ENCODE measurements at places on chromosomes 6 and 20.

DNA sequence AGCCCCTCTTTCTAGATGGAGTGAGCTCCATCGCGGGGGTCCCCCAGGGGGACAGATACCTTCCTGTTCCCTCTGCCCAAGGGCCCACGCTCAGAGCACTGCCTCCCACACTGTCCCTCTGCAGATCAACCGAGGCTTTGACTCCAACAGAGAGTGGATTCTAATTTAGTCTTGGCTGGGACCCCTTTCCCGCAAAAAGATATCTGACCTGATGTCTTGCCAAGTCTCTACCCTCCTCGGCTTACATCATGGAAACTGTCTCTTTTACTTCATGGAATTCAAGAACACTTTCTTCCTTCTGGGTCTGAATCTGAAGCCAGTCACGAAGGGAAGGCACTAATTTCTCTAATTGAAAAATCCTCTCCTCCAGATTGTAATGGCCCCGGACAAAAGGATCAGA, 278.0 kb downstream of the BMP7 start:
- no peak for DNase-seq

- no peak for DNase-seq
Measured at GRCh38 chr20:24318569-24319352, 150.7 kb upstream of the SYNDIG1 start.

DNA sequence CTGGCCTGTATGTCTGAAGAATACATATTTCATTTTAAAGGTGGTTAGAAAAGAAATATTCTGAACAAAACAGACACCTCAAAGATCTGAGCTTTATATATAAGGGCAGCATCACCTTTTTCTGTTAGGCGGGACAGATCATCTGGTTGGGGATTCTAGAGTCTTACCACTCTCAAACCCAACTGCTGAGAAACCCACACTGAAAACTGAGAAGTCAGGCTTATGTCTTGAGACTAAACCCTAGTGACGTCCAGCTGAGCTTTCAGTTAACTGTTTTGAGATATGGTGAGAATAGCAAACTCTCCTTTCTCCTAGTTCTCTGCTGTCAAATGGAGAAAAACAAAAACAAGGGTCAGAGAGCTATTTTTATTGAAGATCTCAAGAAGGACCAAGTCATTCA, 63.7 kb upstream of the CCN6 start:
- DNase-seq = no peak

DNA sequence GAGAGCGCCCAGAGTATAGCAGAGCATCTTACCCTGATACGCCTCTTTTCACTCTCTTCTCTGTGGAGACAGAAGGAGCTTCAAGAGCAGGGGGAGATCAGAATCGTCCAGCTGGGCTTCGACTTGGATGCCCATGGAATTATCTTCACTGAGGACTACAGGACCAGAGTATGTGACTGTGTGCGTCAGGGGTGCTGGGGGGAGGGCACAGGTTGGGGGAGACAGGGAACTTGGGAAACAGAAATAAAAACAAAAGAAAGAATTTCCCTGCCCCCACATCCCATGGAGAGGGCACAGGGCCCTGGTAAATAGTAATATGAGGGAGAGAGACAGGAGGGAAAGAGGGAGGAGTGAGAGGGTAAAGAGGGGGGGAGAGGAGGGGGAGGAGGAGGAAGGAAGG, 3.0 kb upstream of the C4A start:
- DNase-seq = no peak

GRCh38 chr6:35484921-35485392, 11.9 kb downstream of the TEAD3 start:
- DNase-seq = no peak

DNA sequence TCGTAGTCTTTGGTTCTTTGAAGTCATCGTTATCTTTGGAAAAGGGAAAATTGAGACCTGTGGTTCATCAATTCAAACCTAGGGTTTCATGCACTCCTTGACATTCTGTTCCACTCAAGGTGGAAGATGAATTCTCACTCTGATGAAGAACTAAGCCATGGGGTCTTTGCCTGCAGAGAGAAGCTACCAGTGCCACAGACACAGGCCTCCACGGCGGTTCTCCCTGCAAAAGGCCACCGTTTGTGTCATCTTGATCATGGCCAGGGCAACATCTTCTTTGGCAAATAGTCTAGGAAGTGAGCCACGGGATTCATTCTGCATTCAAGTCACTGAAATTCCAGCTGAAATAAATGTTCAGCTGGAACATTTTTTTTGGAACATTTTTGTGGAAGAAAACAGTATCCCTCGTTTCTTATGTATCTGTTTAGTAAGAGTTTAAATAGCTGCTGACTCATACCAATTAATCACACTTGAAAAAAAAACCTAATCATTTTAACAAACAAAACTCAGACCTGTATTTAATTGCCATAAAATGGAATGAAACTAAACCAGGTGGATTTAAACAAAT, 206.0 kb upstream of the FOXQ1 start:
- no peak for DNase-seq

DNA sequence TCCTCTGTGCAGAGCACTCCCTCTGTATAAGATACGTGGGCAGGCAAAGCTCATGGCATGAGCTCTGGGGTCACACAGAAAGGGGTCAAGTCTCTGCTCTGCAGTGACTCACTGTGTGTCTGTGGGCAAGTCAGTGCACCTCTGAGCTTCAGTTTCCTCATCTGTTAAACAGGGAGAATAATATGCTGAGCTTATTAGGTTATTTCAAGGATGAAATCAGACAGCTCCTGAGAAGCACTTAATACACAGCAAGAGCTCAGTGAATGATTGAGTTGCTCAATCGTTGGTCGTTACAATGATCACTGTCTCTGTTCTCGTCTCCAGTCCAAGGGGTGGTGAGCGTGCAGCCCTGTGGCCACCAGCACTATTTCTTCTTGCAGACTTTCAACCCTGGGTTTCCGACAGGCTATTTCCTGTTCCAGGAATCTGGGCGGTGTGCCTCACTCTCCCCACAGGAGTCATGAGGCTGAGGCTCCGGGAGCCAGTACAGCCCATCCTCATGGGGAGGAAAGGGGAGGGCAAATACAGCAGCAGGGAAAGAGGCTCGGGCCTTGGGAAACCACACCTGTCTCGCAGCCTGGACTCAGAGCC, 28.9 kb downstream of the KIAA1755 start:
- no peak for DNase-seq

GRCh38 chr6:143616741-143617140, 61.0 kb upstream of the PHACTR2 start:
- no peak for DNase-seq

- no peak for DNase-seq
Measured at GRCh38 chr6:15824811-15825210, 162.0 kb upstream of the DTNBP1 start.

- DNase-seq = no peak
Measured at GRCh38 chr6:109292420-109292819, 89.8 kb downstream of the CD164 start.

DNA sequence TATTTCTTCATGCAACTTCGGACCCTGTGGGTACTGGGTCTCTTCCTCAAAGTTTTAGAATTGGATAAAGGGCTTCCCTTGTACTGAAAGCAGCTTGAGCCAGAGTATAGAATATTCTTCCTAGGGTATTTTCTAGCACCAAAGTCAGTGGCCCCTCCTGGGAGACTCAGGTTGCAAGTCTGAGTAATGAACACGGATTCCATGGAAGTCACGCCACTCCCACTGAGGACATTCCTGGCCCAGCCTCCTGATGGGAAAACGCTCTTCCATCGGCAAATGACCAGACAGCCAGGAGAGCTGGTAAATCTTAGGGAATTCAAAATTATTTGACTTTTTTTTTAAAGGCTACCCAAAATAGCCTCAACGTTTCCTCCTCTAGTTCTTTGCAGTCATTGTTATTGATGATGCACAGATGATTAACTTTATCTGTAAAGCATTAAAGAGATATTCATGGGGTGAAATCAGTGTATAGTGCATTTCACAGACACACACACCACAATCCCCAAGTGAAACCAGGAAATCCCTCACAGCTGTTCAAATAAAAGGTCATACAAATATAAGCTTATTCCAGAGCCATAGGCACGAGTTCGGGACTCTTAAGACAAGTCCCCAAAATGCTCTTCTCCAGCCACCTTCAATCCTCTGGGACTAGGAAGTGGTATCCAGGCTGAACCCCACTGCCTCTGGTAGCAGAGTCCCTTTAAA, 248.8 kb downstream of the SOD2 start:
- DNase-seq = no peak

DNA sequence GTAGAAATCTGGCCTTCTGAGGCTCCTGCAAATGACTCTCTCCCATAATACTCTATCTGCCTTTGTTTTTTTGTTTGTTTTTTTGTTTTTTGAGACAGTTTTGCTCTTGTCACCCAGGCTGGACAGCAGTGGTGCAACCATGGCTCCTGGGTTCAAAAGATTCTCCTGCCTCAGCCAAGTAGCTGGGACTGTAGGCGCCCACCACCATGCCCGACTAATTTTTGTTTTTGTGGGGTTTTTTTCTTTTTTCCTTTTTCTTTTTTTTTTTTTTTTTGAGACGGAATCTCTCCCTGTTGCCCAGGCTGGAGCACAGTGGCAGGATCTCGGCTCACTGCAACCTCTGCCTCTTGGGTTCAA, 16.6 kb upstream of the STK38 start:
- DNase-seq = no peak

DNA sequence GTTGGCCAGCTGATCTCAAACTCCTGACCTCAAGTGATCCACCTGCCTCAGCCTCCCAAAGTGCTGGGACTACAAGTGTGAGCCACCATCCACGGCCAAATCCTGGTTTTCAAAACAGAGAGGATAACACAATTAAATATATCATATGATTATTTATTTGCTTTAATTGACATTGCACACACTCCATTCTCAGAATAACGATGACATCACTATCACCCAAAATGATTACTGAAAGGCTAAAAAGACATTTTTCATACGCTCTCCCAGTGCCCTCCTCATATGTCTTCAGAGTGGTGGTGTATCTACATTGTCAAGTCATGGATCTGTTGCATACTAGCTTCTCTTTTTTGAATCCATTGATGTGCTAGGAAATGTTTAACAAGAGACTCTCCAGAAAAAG, 18.5 kb upstream of the CEP43 start:
- no peak for DNase-seq

GRCh38 chr20:10524034-10524476, 89.0 kb downstream of the SLX4IP start:
- DNase-seq = no peak

DNA sequence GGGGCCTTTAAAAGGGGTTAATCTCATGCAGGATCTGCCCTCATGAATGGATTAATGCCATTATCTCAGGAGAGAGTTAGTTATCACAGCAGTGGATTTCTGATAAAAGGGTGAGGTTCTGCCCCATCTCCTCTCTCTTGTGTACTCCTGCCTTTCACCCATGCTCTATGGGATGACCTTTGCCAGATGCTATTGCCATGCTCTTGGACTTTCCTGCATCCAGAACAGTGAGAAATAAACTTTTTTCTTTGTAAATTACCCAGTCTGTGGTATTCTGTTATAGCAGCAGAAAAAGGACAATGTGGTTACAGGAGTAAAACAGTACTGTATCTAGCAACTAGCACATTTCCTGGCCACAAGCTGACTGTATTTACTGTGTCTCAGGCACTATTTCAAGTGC, 58.0 kb upstream of the CCN2 start:
- DNase-seq = no peak

GRCh38 chr20:45254383-45255262, at the start of gene SLPI:
SLPI (minus strand) TSS chr20:45254564; CDS start chr20:45254543, 21 bp downstream.
- DNase-seq = no peak

DNA sequence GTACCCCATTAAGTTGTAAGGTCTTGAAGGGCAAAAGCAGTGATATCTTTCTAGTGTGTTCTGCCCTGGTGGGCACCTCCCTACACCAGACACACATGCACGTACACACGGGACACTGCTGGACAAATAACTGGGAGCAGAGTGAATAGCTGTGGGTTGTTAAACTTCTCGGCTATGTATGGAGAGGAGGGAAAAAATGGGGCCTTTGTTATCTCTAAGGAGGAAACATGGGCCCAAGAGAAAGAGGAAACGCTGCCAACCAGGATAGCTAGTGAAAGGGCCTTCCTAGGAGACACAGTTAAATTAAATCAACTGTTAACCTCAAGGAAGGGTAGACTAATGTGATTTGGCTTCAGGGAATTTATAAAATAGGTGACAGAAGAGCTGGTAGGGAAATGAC, 169.7 kb downstream of the MYLK4 start:
- no peak for DNase-seq

DNA sequence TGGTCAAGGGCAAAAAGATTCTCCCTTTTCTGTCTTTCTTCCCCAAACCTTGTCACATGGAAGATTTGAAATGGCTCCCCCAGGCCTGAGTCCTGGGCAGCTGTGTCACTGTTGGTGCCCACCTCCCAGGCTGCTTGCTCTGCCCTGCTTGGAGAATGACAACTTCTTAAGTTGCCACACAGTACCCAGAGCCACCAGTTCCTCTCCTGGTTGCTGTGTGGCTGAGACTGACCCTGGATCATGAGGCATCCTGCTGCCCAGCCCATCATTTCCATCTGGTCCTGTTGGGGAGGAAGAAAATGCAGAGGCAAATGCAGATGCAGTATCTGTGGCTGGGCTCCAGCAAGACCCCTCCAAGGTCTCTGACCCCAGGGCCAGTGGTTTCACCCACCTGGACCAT, 113.7 kb downstream of the PHACTR3 start:
- DNase-seq = no peak

- DNase-seq = no peak
Measured at GRCh38 chr6:41028561-41029412, 10.2 kb downstream of the UNC5CL start.

DNA sequence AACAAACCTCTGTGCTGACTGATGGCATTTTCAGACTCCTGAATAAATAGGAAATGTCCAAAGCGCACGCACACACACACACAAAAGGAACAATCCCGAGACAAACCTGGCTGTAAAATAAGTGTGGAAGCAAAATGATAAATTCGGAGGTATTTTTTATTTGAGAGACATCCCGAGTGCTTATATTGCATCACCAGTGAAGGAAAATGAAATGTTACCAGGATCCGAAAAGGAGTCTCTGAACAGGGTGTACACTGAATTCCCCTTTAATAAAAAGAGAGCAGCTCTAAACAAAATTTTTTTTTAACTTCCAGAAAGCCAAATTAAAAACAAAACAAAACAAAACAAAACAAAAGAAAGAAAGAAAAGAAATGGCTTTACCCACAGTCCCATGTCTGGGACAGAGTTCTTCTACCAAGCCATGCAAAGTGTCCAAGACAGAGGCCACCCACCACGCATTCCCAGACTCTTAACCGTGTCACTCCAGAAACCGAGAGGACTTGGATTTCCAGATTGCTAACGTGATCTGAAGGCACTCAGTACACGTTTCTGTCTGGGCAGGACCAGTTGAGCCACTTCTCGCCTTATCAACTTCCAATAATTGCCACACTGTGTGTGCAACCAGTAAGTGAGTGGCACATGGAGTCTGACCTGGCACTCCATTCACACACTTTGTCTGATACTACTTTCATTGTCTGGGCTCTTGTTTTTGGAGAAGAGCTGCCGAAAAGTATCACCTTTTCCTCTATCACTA, 817 bp downstream of the ME1 start:
- DNase-seq = no peak

- no peak for DNase-seq
Measured at GRCh38 chr6:40989204-40990169, 49.5 kb downstream of the UNC5CL start.

DNA sequence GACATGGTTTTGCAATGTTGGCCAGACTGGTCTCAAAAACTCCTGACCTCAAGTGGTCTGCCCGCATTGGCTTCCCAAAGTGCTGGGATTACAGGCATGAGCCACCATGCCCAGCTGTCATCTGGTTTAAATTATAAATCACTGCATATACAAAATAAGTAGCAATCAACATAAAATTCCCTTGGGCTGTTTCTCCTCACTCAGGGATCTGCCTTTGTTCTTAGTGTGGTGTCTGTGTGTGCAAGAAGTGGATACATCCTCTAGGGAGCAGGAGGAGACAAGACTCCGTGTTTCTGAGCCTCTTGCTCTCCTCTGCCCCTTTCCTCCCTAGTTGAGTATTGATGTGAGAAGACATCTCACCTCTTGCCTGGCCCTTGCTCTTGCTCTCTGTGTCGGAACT, 65.2 kb upstream of the ADGRF4 start:
- no peak for DNase-seq

All from retinal pigment epithelial cell (primary cell).